Fibroblast of gingiva (primary cell): ENCODE measurements at places on chromosomes 7 and 10.

GRCh38 chr10:11154333-11154732 is 136.7 kb downstream of the CELF2 start:
- DNase-seq: no peak

- DNase-seq: no peak
Observed at GRCh38 chr10:12484941-12485805, 135.8 kb downstream of the CAMK1D start.

- DNase-seq: no peak
Observed at GRCh38 chr10:10293481-10293951, 724.2 kb upstream of the CELF2 start.

GRCh38 chr7:94245500-94245899 is 149.2 kb upstream of the COL1A2 start:
- DNase-seq: no peak

DNA sequence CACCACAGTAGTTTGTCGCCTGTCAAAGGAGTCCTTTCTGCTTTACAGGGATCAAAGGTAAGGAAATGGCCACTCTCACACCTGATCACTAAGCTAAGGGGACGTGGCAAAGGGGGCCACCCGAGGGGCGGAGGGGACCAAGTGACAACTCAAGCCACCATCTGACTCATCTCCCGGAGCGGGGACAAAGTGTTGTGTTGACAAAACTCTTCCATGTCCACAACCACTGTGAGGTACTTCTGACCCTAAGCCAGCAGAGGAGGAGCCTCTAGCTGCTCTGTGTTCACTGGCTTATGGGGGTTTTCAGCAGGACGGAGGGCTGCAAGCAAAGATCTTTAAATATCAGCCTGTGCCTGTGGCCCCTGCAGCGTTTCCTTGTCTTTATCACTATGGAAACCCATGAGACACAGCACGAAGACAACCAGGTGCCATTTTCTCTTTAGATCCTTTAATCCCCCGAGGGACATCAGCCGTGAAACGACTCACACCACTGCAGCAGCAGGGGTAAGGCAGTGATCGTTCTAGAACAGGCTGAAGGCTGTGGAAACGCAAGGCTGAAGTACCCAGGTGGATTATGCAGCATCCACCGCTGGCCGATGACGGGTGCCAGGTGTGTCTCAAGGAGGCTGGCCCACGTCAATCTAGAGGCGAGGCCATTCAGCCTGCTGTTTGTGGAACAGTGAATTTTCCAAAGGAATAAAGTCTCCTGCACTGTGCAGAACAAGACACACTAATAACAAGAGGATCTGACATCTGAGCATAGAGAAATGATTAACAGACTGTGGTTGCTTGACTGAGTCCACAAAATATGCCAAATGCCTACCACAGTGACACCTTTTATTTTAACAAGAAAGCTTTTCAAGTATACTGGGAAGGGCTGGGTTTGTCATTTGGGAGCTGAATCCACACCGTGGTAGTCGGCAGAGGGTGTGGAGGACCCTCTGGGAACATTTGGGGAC is 26.6 kb upstream of the DDC start:
- no peak for DNase-seq

GRCh38 chr7:24840563-24840962 is 83.3 kb upstream of the GSDME start:
- DNase-seq: no peak
